ENCODE measurements at places on chromosomes 11 and 22. TPM values are rescaled to one million over a fixed set of nuclear protein-coding genes. Genes with fewer than 3 reads are reported as not detected.

OR8D4 gene
- polyA plus RNA-seq: not detected

ESAM gene
- 14.3 TPM for polyA plus RNA-seq

EMID1 gene
- polyA plus RNA-seq: 18.5 TPM

OR10D3 gene
- polyA plus RNA-seq: not detected

KCNQ1 gene
- 3.3 TPM for polyA plus RNA-seq

OR6A2 gene
- not detected for polyA plus RNA-seq

PHLDA2 gene
- polyA plus RNA-seq: 1.5 TPM

XPNPEP3 gene
- polyA plus RNA-seq: 4.1 TPM

TRPM5 gene
- polyA plus RNA-seq: 0.02 TPM

CSNK1E gene
- 73.9 TPM for polyA plus RNA-seq

NCR3LG1 gene
- polyA plus RNA-seq: 0.04 TPM

PLA2G3 gene
- polyA plus RNA-seq: not detected

EHF gene
- 0.02 TPM for polyA plus RNA-seq

HPX gene
- polyA plus RNA-seq: 0.83 TPM

NAALADL1 gene
- 19.2 TPM for polyA plus RNA-seq

FKBP2 gene
- polyA plus RNA-seq: 98.4 TPM

OOSP1 gene
- polyA plus RNA-seq: not detected

USP2 gene
- 0.27 TPM for polyA plus RNA-seq

SPON1 gene
- 0.72 TPM for polyA plus RNA-seq

NLRP6 gene
- 0.15 TPM for polyA plus RNA-seq

SLC22A8 gene
- not detected for polyA plus RNA-seq

OR51L1 gene
- not detected for polyA plus RNA-seq

OTOG gene
- polyA plus RNA-seq: not detected

MUC6 gene
- 0.02 TPM for polyA plus RNA-seq

ROM1 gene
- 15.0 TPM for polyA plus RNA-seq

RELA gene
- polyA plus RNA-seq: 25.8 TPM

PRRG4 gene
- polyA plus RNA-seq: 0.65 TPM

SERPIND1 gene
- polyA plus RNA-seq: 0.04 TPM

GAL gene
- polyA plus RNA-seq: not detected

CLTCL1 gene
- 1.0 TPM for polyA plus RNA-seq

GAL3ST1 gene
- polyA plus RNA-seq: 0.51 TPM

GRIA4 gene
- not detected for polyA plus RNA-seq

OVOL1 gene
- 0.03 TPM for polyA plus RNA-seq

SHISAL1 gene
- polyA plus RNA-seq: 0.15 TPM

IRF7 gene
- polyA plus RNA-seq: 52.3 TPM

SLC5A4 gene
- 0.48 TPM for polyA plus RNA-seq

SBF1 gene
- polyA plus RNA-seq: 35.7 TPM

SLN gene
- 0.09 TPM for polyA plus RNA-seq

TRIM64C gene
- not detected for polyA plus RNA-seq

MN1 gene
- 0.33 TPM for polyA plus RNA-seq
